ENCODE measurements at places on chromosomes 12 and 14.

GRCh38 chr12:106120519-106121105 is 18.1 kb downstream of the NUAK1 start:
- no peak for DNase-seq

DNA sequence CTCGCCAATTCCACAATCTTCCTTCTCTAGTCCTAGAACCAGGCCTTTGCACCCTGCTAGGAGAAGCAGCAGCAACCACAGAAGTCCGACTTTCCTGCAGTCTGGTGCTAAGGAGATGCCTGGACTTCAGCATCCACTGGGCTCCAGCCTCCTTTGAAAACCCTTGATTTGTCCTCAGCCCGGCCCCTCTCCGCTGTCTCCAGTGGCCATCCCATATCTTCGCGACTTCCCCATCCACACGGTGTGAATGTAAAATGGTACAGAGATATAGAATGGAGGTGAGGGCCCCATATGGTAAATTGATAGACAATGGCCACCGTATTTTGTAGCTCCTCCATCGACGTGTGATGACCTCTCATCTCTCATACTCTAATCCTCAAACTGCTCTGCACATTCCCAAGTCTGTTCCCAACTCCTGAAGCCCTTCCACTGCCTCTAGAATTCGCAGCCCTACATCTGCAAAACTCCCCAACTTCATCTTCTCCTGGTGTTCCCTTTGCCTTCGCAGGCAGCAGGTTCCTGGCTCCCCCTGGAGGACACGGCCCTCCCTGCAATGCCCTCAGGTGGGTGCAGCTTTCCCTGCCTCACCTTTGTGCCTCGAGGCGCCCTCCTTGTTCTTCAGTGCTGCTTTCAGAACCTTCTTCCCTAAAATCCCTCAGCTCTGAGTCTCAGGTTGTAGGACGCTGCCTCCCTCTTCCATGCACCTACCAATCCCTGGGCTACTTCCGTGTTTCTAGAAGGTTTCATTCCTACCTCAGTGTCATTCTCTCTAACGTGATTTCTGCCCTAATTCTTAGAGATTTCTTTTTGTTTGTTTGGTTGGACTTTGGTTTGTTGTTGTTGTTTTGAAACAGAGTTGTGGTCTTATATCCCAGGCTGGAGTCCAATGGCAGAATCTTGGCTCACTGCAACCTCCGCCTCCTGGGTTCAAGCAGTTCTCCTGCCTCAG is 36.7 kb downstream of the TMBIM6 start:
- peak; percentile 53 for DNase-seq

- DNase-seq, result no peak
Measured at GRCh38 chr12:22458298-22458937, 85.9 kb downstream of the C2CD5 start.

- DNase-seq, result no peak
Measured at GRCh38 chr14:35146711-35147149, 24.4 kb downstream of the PRORP start.

- DNase-seq, result no peak
Measured at GRCh38 chr14:53180272-53181221, 27.4 kb upstream of the DDHD1 start.

DNA sequence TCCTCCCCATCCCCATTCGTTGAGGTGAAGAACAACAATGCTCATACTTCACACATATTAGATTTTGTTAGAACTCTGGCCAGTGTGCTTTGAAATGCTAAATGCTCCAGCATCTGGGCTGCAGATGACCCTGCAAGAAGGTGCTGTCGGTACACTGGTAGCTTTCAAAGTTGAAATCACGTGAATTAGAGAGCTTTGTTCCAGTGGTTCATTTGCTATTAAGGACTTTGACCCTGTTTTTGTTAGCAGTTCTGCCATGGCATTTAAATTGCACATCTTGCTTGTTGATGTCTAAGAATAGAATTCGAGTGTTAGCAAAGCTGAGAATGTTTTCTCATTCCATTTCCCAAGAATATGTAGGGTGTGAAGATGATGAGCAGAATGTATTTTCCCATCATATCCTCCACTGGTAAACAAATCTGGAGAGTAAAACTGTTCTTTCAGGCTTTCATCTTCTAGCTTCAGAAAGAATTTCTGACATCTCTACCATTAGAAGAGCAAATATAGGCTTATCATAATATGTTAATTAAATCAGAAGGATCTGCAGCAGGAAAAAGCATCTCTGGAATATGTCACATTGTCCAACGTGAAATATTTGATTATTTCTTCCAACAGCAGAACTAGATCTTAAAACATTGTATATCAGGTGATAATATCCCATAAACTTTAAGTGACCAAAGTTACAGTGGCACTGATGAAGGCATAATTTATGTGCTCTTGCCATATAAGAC is 98.8 kb upstream of the PDE3A start:
- DNase-seq, result no peak

DNA sequence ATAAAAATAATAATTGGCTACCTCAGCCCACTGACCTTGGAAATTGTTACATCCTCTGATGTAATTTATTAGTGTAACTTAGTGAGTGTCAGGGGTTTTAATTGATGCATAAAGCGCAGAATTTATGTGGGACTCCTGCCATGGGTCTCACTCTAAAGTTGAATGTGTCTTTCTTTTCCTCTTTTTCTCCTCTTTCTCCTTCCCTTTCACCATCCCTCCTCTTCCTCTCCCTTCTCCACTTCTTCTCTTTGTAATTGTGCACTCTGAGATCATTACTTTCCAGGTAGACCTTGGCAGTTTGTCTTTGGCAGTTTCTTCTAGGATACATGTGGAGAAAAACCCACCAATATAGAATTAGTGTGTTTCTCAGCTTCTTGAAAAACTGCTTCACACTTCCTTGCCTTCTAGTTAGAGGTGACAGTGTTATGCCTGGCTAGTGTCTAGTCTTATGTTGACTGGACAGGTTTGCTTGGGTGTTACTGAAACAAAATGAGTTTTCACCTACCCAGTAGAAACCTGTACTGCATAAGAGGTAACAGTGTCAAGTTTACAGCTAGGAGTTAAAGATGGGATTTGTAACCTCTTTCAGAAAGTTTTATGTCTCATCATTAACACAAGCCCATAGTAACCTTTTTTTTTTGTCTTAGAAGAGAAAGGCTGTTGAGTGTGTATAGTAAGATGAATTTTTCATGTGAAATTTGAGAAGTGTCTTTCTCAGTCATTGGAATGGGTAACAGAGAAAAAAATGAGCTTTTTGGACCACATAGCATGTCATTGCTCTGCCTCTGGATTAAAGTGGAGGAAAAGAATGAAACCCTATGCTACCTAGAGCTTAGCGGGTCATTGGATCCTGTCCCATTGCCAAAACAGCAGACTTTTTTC is 18.6 kb downstream of the PELI2 start:
- DNase-seq, result no peak

- peak; percentile 61 for DNase-seq
Measured at GRCh38 chr14:102917469-102918211, 4.8 kb upstream of the AMN start.

DNA sequence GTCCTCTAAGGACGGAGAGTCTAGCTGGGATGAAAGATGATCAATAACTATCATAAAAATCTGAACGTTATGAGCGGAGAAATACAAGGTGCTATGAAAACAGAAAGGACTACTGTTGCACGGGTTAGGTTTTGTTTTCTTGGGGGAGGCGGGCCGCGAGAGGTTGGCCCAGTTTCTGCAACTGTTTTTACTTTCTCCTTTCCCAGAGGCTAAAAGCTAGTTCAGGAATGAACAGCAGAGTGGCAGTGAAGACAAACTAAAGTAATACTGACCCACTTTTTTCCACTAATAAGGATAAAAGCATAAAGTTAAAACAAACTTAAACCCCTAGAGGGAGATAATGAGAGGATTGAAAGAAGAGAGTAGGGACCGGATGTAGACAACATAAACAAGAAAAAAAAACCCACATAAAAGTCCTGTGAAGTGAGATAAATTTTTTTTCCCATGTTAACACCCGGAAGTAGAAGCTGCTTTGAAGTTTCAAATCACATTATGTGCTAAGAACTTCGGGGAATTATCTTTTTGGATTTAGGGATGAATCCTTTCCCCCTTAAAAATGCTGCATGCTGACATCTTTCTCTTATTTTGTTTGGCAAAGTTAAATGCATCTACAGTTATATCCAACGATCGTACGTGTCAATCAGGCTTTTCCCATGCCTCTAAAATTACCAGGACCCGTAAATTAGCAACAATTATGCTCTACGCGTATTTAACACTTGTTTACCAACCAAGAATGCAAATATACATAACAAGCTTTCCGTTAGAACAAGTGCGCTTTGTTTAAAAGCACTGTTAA is 1.0 kb upstream of the CDK17 start:
- peak; percentile 36 for DNase-seq

DNA sequence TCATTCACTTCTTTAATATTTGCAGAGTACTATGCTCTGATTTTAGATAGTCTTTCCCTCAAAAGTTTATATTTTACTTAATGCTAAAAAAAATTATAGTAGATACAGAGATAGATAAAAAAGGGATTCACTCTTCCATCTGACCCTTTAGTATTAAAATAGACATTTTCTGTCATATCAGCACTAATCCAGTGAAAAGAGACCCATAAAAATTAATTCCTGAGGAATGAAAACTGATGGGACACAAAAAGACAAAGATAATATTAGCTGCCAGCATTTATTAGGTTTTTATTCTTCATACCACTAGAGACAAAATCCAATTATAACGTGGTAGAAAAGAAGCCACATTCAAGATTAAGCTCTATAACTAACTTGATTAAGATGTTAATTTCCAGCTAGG is 45.3 kb downstream of the SOS2 start:
- DNase-seq, result no peak

DNA sequence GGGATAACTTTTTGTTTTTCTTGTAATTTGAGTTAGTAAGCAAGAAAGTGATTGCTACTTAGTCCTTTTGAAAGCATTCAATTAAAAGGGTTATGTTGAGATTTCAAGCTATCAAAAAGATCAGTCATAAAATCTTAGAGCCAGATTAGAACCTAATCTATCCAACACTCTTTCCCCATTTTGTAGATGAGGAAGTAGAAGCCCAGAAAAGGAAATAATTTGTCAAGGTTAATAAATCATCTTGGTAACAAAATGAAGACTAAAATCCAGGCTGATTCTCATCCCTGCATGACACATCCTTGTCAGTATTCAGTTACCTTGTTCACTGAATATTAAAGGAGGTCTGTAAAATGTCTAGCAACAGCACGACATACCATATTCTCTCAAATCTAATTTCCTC is 26.5 kb downstream of the PPP1R13B start:
- no peak for DNase-seq

GRCh38 chr12:93524386-93525133 is 47.9 kb upstream of the SOCS2 start:
- DNase-seq, result no peak

DNA sequence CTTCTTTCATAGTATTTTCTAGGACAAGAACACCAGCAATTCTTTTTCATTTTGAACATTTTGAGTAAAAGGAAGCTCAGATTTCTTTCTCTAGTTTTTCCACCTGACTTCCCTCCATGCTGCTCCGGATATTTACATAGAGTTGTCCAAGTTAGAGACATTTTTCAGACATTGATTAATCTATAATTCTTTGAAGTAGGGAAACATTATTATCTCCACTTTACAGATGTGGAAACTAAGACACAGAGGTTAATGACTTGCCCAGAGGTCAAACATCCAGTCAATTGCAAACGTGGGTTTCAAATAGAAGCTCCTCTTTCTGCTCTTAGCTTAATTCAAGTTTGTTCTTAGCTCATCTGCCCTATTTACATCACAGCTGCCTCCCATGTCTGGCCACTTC is 138.3 kb downstream of the EGLN3 start:
- DNase-seq, result no peak

- DNase-seq, result no peak
Measured at GRCh38 chr14:99041820-99042174, 230.2 kb downstream of the BCL11B start.

DNA sequence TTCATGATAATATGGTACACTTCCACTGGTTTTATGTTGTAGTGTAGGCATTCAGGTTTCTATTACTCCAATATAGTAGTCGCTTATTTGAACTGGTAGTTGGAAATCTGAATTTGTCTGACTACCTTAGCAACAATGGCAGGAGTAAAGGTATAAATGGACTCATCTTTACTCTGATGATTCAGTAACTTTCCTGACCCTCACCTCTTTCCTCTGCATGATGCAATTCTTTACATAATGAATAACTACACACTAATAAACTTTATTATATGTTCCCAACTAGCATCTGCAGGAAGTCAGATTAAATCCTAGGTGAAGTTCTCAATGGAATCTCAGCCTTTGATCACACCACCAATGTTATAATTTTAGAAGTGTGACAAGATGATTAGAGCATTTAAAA is 70.5 kb upstream of the ATP2B1 start:
- DNase-seq, result no peak

DNA sequence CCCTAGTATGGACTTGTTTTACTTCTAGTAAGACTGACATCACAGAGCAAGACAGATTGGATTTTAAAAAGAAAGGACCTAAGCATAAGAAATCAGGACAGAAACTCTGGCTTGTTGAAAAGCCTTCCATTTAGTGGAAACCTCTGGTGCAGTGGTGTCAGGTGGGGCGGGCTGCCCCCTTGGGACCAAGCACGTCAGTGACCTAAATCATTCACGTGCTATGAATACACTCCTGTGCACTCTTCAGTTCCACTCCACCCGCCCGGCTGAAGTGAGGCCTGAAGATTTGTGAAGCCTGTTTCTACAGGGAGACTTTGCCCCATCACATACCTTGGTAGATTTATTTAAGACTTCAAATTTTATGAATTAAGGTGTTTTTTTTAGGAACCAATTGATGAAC is 58.2 kb upstream of the STRN3 start:
- peak; percentile 30 for DNase-seq

- no peak for DNase-seq
Measured at GRCh38 chr14:90569606-90570387, 173.0 kb downstream of the CALM1 start.

GRCh38 chr12:80056232-80056631 is 43.1 kb upstream of the OTOGL start:
- no peak for DNase-seq

GRCh38 chr14:70567791-70568190 is 32.7 kb downstream of the MED6 start:
- no peak for DNase-seq

GRCh38 chr12:44774815-44775411 is 101.2 kb downstream of the NELL2 start:
- DNase-seq, result no peak

DNA sequence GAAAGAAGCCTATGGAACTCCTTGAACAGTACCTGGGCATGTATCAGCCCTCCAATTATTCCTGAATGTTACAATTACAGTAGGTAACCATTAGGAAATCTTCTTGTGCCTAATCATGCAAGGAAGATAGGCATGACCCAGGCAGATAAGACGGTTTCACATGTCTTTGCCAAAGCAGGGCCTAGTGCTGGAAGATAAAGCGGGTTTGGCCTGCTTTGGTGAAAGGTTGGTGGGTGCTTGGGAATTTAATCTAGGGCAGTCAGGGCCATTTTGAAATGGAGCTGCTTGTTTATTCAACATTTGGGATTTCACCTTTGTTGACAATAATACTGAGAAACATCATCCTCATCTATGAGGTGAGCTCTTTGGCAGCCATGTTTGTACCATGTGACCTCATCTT is 12.5 kb upstream of the SRSF5 start:
- DNase-seq, result no peak
